NCI-H2029 treated with DMSO at 0.1 percent for 48 hours (cell line): ENCODE measurements at places on chromosomes 6 and 20.

GRCh38 chr6:90285042-90285481 is 11.6 kb downstream of the BACH2 start:
- DNase-seq = no peak

DNA sequence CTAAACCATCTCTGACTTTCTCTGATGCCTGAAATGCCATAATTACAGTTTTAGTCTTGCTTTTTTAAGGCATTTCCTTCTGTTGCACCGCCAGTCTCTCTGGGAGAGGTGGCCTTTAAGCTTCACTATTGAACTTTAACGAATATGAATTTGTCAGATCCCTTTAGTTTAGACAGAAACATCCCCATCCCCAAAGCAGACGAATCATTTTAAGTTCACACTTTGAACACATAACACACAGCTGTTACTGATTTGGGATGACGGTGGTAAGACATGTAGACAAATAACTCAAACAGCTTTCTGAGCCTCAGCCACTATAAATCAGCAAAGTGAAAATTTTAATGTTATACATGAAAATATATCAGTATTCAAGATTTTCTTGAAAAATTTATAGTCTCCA is 7.2 kb upstream of the IPCEF1 start:
- DNase-seq = no peak

GRCh38 chr20:58558486-58559367 is 43.5 kb upstream of the APCDD1L start:
- DNase-seq = no peak

GRCh38 chr6:150685860-150686259 is 86.2 kb downstream of the PLEKHG1 start:
- DNase-seq = no peak

GRCh38 chr6:16481697-16482399 is 243.5 kb downstream of the GMPR start:
- DNase-seq = no peak

DNA sequence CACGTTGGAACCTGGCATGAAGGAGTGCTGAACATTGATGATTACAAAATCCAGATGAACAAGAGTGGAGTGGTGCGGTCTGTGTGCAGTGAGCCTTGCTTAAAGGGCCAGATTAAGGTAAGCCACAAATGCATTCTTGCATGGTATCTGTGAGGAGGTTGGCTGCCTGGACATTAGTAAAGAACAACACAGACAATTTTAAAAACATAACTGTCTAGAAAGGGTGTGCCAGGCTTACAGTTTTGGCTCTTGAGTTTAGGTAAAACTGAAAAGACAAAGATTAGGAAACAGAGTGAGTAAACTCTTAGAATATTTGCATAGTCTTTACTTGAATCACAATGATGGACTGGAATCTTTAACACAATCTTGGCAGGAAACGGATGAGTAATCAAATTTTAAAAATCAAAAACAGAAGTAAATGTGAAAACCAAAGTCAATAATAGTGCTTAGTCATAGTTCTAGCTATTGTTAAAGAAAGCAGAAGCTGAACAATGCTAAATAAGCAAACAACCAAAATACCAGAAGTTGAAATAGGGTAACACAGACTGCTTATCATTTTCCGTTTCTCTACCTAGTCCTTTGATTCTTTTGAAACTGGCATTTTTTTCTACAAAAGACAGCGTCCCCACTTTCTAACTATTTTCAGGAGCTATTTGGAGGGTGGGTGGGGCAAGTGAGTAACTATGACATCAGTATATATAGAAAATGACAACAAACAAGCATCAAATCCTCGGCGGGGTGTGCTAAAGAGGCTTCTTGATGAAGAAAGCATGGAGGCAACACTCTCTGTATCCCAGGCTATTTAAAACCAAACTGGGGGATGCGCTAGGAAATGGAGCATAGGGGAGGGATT is 185.8 kb upstream of the RAB32 start:
- no peak for DNase-seq

GRCh38 chr6:45001663-45002062 is 326.5 kb upstream of the RUNX2 start:
- no peak for DNase-seq

GRCh38 chr6:119028091-119028490 is 50.4 kb downstream of the FAM184A start:
- DNase-seq = no peak
